ENCODE measurements at places on chromosomes 4 and X. TPM values are rescaled to one million over a fixed set of nuclear protein-coding genes. Genes with fewer than 3 reads are reported as not detected.

DNA sequence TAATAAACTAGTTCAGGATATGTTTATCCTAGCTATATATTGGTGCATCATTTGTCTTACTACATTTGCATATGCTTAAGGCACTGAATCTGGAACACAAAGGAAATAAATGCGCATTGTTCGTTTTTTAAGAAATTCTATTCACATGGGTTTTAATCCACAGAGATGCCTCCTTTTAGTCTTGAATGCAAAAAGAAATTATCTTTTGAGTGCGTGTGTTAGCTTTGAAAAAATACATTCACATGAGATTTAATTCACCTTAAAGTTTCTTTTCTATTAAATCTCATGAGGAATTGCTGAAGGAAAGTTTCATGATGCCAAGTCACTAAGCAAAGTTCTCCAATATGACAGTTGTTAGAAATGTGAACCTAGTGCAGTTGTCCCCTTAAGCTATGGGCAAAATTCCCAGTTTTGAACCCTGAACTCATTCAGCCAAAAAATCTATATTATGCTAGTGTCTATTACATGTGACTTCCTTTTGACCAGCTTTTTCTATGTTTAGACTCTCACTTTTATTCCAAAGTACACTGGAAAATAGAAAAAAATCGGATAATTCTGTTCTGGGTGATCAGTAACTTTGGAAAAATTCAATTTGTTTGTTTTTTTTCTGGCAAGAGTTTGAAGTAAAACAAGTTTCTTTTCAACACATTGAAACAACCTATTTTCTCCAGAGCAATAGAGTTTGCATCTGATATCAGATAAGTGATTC, 426.2 kb upstream of the MAGEB2 start:
- no peak for DNase-seq

Gene SYP
- total RNA-seq: 5.3 TPM

DNA sequence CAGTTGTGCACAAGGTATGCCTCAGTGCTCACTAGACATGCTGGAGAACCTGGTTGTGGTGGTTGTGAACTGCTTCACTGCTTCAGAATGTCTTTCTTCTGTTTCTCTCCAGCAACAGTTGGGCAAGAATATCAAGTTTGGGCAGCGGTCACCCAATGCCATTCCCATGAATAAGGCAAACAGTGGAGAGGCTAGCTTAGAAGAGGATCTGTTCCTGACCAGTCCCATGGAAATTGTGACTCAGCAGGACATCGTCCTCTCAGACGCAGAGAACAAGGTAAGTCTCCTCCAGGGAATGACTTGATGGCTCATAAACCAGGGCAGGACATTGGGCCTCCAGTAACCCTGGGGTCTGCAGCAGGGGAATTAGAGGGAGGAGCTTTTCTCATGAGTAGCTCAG, 79.9 kb downstream of the AASDH start:
- no peak for DNase-seq

DNA sequence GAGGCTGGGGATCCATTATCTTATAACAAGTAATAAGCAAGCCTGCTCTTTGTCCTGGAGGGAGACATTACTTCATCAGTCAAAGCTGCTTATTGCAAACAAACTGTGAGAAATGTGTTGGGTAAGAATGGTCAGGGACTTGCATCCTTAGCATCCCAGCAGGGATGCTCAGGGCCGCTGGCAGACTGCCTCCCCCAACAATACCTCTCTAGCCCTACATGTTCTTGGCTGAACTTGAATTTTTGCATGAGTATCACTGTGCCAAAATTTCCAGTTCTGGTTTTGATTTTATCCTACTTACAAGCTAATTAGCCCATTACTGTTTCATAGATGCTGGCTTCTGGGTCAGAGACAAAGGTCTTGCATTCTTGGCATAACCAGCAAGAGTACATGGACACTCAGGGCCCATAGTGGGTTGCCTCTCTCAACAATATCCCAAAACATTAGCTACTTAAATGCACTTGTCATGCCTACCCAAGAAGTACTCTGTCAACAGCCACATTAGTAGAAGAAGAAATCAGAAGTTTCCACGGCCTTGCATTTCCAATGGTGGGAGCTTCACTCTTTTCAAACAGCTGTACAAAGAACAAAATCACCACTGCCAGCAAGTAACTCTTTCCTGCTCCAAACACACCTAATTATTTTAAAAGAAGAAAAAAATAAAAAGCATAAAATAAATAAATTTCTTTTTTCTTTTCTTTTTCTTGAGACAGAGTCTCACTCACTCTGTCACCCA, 41.9 kb upstream of the NEUROG2 start:
- DNase-seq: no peak

- DNase-seq: no peak
Measured at GRCh38 chr4:154049457-154050181, 260.7 kb upstream of the SFRP2 start.

Gene BGN
- not detected for total RNA-seq

GRCh38 chr4:123485601-123486000, 89.0 kb downstream of the SPRY1 start:
- no peak for DNase-seq
